ENCODE measurements at places on chromosomes 1 and 21.

DNA sequence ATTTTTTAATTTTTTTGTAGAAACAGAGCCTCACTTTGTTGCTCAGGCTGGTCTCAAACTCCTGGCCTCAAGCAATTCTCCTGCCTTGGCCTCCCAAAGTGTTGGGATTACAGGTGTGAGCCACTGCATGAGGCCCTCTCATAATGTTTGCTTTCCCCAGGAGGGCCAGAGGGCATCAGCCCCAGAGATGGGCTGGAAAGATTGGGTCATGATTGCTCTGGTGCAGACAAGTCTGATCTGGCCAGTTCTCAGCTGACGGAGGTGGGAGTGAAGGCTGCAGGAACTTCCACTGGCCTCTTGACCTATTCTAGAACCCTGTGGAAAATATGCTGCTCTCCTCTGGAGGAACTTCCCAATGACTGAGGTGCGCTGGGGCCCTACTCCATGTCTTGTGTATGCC, 43.4 kb upstream of the RD3 start:
- no peak for DNase-seq

DNA sequence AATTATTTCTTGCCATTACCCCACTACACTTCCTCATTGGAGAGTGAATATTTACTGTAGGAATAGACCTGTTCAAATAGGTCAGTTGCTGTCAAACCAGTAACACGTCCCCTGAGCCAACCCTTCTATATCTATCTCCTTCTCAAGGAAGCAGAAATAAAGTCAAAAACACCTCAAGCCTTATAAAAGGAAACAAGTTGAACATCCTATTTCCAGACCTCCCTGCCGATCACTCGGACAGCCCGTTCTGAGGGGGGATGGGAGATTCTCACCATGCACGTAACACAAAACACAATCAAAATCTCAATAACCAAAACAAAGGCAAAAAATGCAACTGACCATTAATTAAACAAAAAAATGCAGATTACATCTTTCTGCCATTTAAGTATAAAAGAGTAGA, 121.5 kb upstream of the KRTAP19-8 start:
- DNase-seq = no peak

- DNase-seq = no peak
Measured at GRCh38 chr1:180157108-180157507, 2.4 kb downstream of the QSOX1 start.

DNA sequence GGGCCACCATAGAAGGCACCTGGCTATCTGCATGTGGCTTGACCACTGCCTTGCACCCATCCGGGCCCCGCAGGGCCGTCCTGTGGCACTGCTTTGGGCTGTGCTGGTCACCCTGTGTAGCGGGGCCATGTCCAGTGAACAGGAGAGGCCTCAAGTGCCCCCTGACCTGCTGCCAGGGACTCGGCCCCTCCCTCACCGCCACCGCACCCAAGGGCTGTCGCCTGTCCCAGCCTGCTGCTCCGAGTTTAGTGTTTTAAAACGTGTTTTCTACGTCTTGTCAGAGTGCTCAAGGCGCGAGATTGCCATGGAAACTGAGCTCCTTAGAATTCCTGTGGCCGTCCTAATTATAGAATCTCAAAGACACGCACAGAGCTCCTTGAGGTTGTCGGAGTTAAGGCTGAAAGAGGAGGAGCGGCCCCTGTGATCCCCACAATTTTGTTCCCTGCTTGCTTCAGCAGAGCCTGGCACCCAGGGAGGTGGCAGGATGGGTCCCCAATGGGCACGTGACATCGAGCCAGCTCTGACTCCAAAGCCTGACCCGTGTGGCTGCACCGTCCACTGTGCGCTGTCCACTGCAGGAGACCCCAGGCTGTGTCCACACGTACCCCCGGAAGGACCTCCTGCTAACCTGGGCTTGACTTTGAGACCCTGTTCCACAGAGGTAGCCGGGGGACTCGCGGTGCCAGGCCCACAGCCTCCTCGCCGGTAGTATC, 66.2 kb downstream of the FAAP20 start:
- no peak for DNase-seq

- DNase-seq = no peak
Measured at GRCh38 chr1:169115891-169116585, 9.5 kb downstream of the ATP1B1 start.

- no peak for DNase-seq
Measured at GRCh38 chr1:244998717-244999346, 134.5 kb upstream of the HNRNPU start.

- DNase-seq = peak; percentile 39
Measured at GRCh38 chr1:1832820-1833219, 54.5 kb upstream of the NADK start.

- DNase-seq = no peak
Measured at GRCh38 chr1:163974120-163974519, 584.9 kb upstream of the PBX1 start.

DNA sequence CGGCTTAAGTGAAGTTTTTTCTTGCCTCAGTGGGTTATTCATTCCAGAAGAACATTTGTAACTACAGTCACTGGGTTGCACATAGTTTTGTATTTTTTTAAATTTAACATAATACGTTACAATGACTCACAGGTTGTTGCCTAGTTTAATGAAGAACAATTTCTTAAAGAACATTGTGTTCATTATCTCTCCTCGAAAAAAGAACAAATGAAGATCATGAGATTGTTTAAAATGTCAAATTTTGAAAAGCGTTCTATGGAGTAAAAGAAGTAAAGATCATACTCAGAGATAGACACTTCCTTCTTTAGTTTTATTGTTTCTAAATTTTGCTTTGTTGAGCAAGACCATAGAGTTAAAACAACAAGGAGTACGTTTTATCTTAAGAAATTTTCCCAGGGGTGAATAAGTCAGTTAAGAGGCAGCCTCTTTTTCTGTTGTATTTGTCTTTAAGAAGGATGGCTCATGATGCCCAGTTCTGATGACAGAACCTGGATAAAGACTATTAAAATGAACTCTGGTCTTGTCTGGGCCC, 10.5 kb upstream of the SLAMF1 start:
- peak; percentile 53 for DNase-seq

DNA sequence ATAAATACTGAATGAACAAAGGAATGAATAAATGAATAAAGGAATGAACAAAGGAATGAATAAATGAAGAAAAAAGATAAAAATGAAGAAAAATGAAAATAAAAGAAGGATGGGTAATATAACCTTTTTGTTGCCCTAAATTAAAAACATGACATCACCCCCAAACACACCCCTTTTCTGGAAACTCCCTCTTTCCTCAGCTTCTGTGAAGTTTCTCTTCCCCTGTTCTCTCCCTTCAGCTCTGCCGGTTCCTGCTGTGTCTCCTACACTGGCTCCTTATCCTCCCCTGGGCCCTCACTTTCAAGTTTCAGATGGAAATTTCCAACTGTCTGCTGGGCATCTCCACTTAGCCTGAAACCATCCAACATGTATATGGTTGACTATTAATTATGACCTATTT, 37.9 kb downstream of the RAB3B start:
- DNase-seq = no peak

- no peak for DNase-seq
Measured at GRCh38 chr1:210200124-210200736, 32.4 kb upstream of the SERTAD4 start.

DNA sequence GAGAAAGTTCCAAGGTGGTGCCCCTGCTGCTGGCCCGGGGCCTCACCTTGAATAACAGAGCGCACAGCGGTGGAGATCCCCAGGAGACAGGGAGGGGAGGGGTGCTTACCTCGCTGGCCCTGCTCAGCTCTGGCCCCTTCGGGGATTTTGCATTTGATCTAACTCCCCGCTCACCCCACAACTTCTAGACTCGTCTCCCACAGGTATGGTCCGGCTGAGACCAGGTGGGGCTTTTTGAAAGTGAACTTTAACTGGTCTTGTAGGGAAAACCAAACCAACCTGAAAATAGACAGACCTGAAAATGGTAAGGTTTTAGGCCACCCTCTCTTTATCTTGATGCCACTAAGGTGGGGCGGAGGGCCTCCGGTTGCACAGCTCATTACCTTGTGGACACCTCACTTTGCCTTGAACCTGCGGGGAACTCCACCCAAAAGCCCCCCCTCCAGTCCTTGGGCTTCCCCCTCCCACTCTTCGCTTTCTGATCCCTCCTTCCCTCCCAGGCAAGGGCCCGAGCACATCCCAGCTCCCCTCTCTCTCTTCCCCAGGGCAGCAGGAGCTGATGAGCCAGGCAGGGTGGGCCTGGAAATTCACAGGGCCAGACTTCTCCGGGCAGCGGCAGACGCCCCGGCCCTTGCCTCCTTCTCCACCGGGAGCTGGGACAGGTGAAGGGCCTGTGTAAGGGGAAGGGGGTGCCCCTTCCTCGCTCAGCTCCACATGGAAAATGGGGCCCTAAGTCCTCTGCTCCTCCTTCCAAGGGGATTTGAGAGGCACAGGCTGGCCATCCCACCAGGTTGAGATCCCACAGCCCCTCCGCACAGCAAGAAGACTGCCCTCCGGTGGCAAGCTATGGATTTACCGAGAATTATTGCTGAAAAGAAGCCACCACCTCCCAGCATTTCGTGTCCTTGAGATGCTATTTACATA, 16.1 kb downstream of the TNFRSF8 start:
- DNase-seq = peak; percentile 55

DNA sequence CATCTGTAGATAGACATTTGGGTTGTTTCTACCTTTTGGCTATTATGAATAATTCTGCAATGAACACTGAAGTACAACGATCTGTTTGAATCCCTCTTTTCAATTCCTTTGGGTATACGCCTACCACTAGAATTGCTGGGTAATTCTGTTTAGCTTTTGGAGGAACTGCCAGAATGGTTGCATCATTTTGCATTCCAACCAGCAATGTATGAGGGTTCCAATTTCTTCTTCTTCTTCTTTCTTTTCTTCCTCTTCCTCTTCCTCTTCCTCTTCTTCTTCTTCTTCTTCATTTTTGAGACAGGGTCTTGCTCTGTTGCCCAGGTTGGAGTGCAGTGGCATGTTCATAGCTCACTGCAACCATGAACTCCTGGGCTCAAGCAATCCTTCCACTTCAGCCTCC, 13.8 kb upstream of the THEM5 start:
- peak; percentile 80 for DNase-seq

GRCh38 chr1:40986328-40986783, 6.9 kb downstream of the CTPS1 start:
- DNase-seq = no peak

GRCh38 chr1:170659399-170660035, 4.4 kb upstream of the PRRX1 start:
- no peak for DNase-seq

DNA sequence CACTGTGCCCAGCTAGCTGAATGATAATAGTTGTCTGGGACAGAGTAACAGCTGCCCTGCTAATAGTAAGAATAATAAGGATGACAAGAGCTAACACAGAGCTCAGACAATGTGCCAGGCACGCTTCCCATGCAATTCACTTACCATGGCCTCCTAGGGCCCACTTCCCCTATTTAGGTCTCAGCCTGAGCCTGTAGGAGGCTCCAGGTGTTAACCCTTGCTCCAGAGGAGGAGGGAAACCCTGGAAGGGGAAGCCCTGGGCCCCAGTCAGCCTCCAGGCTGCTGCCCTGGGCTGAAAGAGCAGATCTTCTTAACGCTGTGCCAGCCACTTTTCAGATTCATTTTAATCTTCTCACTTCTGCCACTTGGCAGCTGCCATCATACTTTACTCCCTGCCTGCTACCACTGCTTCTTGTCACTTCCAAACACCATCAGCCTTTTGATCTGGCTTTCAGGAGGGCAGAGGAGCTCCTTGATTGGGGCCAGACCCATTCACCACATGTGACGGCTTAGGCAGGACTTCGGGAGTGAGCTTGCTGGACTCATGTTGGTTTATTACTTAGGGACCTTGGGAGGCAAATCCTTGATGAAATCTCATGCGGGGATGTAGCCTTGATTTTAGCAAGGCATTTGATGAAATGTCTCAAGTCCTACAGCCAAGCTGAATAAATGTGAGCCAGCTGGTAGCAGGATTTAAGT, 66.7 kb upstream of the PARP1 start:
- DNase-seq = no peak

- peak; percentile 76 for DNase-seq
Measured at GRCh38 chr21:26448751-26449150, 124.3 kb downstream of the CYYR1 start.

GRCh38 chr1:237320890-237321289, 278.9 kb downstream of the RYR2 start:
- DNase-seq = no peak

DNA sequence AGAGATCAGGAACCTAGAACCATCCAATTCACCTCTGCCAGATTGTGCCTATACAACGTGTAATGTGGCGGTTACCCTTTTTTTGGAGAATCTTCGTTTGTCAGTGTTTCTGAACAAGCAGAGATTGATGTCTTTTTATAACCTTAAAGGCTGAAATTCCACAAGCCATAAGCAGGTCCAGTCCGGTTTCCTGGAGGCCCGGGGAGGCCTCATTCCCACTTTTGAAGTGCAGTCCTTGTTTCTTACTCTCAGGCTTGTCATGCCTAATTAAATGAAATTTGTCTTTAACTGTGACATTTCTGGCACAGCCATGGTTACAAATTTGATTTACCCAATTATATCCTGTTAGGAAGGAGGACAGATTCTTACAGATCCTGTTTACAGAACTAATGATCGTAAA, 27.8 kb downstream of the ZNF362 start:
- no peak for DNase-seq

DNA sequence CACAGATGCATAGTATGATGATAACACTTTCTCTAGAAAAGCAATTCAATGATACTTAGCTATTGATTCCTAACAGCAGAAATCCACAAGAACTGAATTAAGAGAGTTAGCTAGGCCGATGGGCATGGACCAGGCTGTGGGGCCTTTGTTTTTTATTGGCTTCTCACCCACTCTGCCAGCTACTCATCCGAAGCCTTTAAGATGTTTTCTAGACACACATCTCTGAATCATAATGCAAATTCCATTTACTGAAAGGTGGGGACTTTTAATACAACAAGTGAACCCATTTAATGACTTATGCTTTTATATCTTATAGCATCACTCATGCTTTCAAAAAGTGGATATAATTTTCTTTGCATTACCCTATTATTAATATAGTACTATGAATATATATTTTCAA, 170.2 kb downstream of the RUNX1 start:
- no peak for DNase-seq

- no peak for DNase-seq
Measured at GRCh38 chr1:94887603-94888171, 39.2 kb downstream of the CNN3 start.

GRCh38 chr1:42279055-42279454, 56.0 kb downstream of the FOXJ3 start:
- no peak for DNase-seq

- DNase-seq = peak; percentile 92
Measured at GRCh38 chr1:207847116-207847515, 63.8 kb downstream of the CD34 start.

GRCh38 chr1:203871114-203871880, 9.9 kb downstream of the SNRPE start:
- peak; percentile 91 for DNase-seq

- no peak for DNase-seq
Measured at GRCh38 chr1:224431726-224432125, 2.9 kb downstream of the WDR26 start.

GRCh38 chr1:234997896-234998741, 130.5 kb downstream of the TOMM20 start:
- DNase-seq = peak; percentile 74

GRCh38 chr21:15533618-15534017, 196.2 kb upstream of the USP25 start:
- DNase-seq = no peak

- no peak for DNase-seq
Measured at GRCh38 chr1:159289060-159289459, 13.1 kb upstream of the FCER1A start.

- DNase-seq = no peak
Measured at GRCh38 chr1:23824711-23825075, 536 bp downstream of the HMGCL start.

All from cardiac fibroblast (primary cell).